ENCODE measurements at places on chromosomes 11 and 22.

- DNase-seq = no peak
Measured at GRCh38 chr22:24554313-24555164, at the start of gene GUCD1. GUCD1 (minus strand) TSS chr22:24555138; CDS start chr22:24554991, 147 bp downstream.

DNA sequence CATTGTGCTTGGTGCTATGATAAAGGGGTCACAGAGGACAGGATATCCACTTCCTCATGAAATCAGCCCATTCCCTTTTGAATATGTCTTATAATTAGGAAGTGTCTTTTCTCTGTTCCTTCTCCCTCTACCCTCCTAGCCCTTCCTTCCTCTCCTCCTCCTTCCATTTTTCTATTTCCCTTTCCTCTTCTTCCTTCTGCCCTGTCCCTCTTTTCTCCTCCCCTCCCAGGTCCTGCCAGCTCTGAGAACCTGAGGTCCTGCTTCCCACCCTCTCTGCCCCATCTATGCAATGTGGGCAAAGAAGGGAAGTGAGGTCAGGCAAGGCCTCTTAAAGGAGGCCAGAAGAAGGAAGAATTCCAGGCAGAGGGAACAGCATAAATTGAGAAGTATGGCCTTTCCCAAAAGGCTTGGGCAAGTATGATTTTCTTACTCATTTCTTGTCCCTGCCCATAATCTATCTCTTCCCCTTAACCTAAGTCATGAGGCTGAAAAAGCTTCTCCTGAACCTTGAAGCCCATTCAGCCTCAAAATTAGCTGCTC is 7.7 kb upstream of the UBASH3B start:
- no peak for DNase-seq

GRCh38 chr11:97092823-97093222 is 703.0 kb downstream of the JRKL start:
- no peak for DNase-seq

GRCh38 chr22:26887916-26888315 is 230.5 kb downstream of the MIAT start:
- DNase-seq = no peak

DNA sequence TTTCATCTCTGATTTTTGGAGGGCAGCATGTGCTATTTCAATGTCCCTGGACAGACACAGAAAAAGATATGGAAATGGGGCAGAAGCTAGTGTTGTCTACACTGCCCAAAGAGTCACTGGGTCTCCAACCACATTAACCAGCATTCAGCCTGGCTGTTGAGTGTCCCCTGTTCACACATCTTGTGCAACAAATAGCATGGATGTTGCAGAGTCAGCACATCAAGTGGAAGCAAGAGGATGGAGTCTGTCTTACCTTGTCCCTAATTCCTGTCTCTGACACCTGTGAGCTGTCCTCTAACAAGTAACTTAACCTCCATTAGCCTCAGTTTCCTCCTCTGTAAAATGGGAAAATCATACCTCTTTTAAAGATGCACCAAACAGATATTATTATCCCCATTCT is 60.2 kb downstream of the RCN1 start:
- no peak for DNase-seq

- DNase-seq = no peak
Measured at GRCh38 chr11:12592283-12592682, 81.9 kb upstream of the TEAD1 start.

GRCh38 chr22:44616461-44616860 is 85.5 kb upstream of the PRR5 start:
- no peak for DNase-seq

DNA sequence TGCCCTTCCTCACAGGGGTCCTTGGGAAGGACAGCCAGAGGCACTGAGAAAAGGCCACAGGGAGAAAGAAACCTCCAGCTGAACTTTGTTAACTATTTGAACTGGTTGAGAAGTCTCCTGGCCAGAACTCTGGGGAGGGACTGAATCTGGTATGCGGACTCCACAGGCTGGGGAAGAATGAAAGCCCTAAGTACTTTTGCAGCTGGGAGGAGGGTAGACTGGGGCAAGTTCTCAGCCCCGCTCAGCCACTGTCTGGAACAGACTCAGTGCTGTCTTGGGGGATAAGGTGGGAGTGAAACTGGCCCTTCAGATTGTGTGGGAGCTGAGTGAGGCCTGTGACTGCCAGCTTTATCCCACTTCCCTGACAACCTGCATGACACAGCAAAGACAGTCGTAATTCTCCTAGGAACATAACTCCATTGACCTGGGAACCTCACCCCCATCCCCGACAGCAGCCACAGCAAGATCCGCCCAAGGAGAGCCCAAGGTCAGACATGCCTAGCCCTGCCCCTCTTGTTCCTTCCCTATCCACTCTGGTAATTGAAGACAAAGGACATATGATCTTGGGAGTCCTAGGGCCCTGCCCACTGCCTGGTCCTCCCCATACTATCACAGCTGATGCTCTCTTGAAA is 475.1 kb upstream of the CNTN5 start:
- DNase-seq = no peak

DNA sequence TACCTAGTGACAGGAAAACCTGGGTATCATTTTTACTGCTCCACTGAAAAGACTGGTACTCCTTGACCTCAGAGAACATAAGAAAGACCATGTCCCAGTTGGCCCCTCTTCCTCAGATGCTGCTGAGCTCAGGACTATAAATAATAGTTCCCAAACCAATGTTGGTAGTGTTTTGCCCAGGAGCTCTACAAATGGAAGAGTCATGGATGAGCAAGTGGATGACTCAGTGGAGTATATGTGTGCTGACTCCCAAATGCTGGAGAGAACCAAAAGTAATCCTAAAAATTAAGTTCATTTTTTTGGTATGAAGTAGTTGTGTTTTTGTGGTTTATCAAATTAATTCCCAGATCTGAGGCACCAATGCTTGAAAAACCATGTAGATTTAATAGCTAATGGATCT is 482.0 kb downstream of the KCNA4 start:
- DNase-seq = no peak

GRCh38 chr22:21996175-21996720 is 13.7 kb upstream of the TOP3B start:
- DNase-seq = no peak
